Psoas muscle (tissue), 8 donors: ENCODE measurements at places on chromosomes 6 and 20. TPM values are rescaled to one million over a fixed set of nuclear protein-coding genes. Genes with fewer than 3 reads are reported as not detected.

- peaks cover 35% of the 10 kb centered on the region for H3K4me1 ChIP-seq
- peak overlapping the region; percentile 8 for H3K27ac ChIP-seq
- no peak overlapping the region for H3K4me3 ChIP-seq
- DNase-seq: no peak
Observed at GRCh38 chr6:109117346-109118035, 22.2 kb downstream of the CEP57L1 start.

DNA sequence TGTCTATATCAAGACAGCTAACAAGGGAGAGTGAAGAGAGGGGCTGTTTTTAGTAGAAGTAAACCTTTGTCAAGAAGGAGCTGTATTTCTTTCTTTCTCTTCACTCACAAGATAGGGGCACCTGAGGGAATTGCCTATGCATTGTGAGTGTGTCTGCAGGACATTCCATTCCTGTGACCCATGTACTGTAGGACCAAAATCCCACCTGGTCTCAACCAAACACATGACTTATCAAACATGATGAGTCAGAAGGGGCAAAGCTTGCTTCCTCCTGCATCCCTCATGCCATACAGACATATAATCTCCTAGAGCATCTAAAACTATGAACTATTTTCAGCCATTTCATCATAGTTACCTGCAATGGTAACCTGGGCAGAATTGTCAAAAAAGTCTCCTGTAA is 21.8 kb downstream of the PKHD1 start:
- H3K4me1 ChIP-seq: peaks cover 6% of the 10 kb centered on the region
- no peaks in the 10 kb centered on the region for H3K36me3 ChIP-seq
- DNase-seq: no peak
- H3K27ac ChIP-seq: no peak overlapping the region
- no peak overlapping the region for H3K4me3 ChIP-seq
- H3K27me3 ChIP-seq: no peaks in the 10 kb centered on the region

DNA sequence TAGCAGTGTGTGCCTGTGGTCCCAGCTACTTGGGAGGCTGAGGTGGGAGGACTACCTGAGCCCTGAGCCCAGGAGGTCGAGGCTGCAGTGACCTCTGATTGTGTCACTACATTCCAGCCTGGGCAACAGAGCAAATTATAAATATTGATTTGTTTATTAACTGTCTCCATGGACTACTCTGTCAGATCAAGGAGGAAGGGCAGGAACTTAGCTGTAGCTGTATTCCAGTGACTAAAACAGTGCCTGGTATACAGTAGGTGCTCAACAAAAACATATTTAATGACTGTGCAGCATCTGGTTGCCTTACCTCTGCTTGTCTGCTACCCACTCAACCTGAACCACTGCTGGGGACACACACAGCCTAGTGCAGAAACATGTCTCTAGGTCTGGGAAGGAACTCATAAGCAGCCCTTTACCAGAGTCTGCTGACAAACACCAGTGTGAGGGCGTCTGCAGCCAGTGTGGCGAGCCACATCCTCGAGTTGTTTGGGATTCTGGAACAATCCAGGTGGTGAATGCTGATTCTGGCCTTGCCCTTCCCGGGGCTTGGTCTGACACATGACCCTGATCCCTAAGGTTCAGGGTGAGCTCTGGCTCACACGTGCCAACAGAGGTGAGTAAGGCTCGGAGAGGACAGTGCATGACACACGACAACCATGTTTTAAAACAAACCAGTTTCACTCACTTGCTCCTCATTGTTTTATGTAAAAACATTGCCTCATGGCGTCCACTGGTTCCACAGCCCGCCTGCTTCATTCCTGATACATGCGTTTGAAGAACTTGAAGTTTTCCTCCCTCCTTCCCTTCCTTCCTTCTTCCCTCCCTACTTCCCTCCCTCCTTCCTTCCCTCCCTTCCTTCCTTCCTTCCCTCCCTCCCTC is 117.9 kb upstream of the ZNF217 start:
- no peaks in the 10 kb centered on the region for H3K36me3 ChIP-seq
- no peak overlapping the region for H3K27ac ChIP-seq
- no peaks in the 10 kb centered on the region for H3K4me1 ChIP-seq
- DNase-seq: no peak

DNA sequence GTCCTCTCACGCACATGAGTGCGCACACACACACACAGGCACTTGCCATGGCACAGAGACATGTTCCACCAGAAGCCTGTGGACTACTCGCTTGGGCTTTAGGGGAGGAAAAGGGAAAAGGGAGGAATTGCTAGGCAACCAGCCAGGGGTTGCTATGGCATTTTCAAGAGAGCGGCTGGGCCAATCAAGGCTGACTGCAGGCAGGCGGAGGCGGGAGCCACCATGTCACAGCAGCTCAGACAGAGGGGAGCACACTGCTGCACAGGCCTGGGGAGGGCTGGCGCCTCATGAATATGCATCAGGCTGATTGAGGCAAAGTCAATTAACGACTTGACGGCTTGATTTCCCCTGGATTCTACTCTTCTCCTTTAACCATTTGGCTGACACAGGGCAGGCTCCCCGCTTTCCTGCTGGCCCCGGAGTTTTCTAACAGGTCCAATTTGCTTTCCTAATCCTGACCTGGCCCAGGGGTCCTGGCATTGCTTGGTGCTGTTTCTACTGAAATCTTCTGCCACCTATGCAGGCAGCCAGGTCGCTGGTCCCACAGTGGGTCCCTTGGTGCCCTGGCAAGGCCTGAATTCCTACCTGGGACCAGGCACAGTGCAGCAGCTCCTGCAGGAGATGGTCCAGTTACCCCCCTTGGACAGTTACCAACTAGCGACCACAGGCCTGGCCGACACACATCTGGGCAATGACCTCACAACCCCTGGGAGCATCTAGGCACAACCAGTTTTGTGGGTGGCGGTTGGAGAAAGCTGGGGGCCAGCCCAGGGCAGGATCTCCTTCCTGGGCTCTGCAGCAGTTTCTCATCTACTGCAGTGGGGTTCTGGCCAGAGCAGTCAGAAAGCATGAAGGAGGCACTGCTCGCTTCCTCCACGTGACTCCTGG is 52.1 kb downstream of the YTHDF1 start:
- no peak overlapping the region for H3K27ac ChIP-seq
- peaks cover 51% of the 10 kb centered on the region for H3K27me3 ChIP-seq
- H3K4me1 ChIP-seq: no peaks in the 10 kb centered on the region
- H3K36me3 ChIP-seq: no peaks in the 10 kb centered on the region
- no peak for DNase-seq

GRCh38 chr20:47854687-47855212 is 69.5 kb upstream of the SULF2 start:
- no peak overlapping the region for H3K27ac ChIP-seq
- H3K4me1 ChIP-seq: no peaks in the 10 kb centered on the region
- H3K4me3 ChIP-seq: no peak overlapping the region

- no peak overlapping the region for H3K4me3 ChIP-seq
- H3K27me3 ChIP-seq: no peaks in the 10 kb centered on the region
- DNase-seq: no peak
- H3K4me1 ChIP-seq: no peaks in the 10 kb centered on the region
- H3K27ac ChIP-seq: no peak overlapping the region
- H3K36me3 ChIP-seq: no peaks in the 10 kb centered on the region
Observed at GRCh38 chr6:137824896-137825295, 42.2 kb upstream of the TNFAIP3 start.

DNA sequence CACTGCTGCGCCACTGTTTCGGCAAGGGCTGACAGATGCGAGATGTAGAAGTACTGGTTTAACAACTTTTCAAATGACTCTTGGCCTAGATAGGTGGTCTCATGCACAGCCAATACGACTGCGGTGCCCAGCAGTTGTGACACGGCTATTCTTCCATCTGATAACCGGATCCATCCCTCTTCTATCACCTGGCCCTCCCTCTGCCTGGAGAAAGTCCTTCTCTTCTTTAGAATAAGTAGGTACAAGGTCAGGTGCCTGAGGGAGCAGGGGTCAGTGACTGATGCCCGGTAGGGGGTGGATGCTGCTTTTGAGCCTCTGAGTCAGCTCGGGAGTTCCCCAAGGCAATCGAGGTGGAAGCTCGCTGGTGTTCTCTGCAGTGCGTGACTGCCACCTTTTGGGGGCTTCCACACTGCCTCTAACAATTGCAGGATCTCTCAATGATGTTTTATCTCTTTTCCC is 166.8 kb upstream of the GRIK2 start:
- no peak overlapping the region for H3K4me3 ChIP-seq
- H3K27me3 ChIP-seq: no peaks in the 10 kb centered on the region
- DNase-seq: no peak
- no peak overlapping the region for H3K27ac ChIP-seq

- no peaks in the 10 kb centered on the region for H3K36me3 ChIP-seq
- H3K27ac ChIP-seq: peak overlapping the region; percentile 99
- H3K4me3 ChIP-seq: peak overlapping the region; percentile 75
- peak; percentile 98 for DNase-seq
- no peaks in the 10 kb centered on the region for H3K27me3 ChIP-seq
- peaks cover 70% of the 10 kb centered on the region for H3K4me1 ChIP-seq
Observed at GRCh38 chr6:35727231-35727934, 9.4 kb upstream of the ARMC12 start.

GRCh38 chr20:62886709-62887058 is 25.1 kb upstream of the TCFL5 start:
- no peaks in the 10 kb centered on the region for H3K4me1 ChIP-seq
- H3K27ac ChIP-seq: no peak overlapping the region
- H3K4me3 ChIP-seq: no peak overlapping the region
- H3K27me3 ChIP-seq: no peaks in the 10 kb centered on the region
- H3K36me3 ChIP-seq: peaks cover 65% of the 10 kb centered on the region
- no peak for DNase-seq

GRCh38 chr6:150723857-150724256 is 124.2 kb downstream of the PLEKHG1 start:
- H3K36me3 ChIP-seq: no peaks in the 10 kb centered on the region
- no peaks in the 10 kb centered on the region for H3K4me1 ChIP-seq
- no peaks in the 10 kb centered on the region for H3K27me3 ChIP-seq

DNA sequence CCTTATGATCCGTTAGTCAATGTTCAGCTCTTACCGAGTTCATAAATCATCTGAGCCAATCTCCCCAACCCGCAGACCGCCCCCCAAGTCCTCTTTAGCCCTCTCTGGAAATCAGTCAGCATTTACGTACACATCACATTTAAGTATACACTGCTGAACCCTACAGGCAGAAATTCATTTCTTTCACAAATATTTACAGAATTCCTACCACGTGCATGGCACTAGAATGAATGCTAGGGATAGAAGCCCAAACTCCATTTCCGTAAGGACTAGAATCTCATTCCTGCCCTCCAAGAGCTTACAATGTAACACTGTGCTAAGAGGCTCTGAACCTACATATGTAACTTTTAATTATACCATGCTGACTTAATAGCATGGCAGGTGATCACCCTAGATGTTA is 1.8 kb downstream of the OSER1 start:
- H3K4me3 ChIP-seq: peak overlapping the region; percentile 77
- H3K27me3 ChIP-seq: no peaks in the 10 kb centered on the region
- DNase-seq: no peak
- H3K27ac ChIP-seq: peak overlapping the region; percentile 92
- peaks cover 54% of the 10 kb centered on the region for H3K4me1 ChIP-seq
- peaks cover 4% of the 10 kb centered on the region for H3K36me3 ChIP-seq

GRCh38 chr6:139230391-139230840 is 61.4 kb downstream of the TXLNB start:
- H3K4me1 ChIP-seq: peaks cover 12% of the 10 kb centered on the region
- H3K27ac ChIP-seq: peak overlapping the region; percentile 76
- no peaks in the 10 kb centered on the region for H3K27me3 ChIP-seq
- H3K36me3 ChIP-seq: no peaks in the 10 kb centered on the region

DNA sequence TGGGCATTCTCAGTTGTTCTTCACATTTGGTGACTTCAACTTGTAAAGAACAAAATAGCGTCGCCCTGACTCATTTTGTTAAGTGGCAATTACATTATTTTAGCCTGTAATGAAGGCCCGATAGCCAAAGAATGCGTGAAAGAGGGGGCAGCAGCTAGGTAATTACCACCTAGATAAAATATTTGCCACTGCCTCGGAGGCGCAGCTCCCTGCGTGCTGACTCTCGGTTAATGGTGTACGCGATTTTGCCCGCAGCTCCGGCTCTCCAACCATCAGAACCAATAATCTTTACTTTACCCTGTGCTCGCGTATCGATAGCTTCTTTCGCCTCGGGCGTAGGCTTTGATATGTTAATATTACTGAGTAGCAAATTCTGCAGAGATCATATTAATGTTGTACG is 8.7 kb downstream of the TFAP2D start:
- H3K36me3 ChIP-seq: no peaks in the 10 kb centered on the region
- no peak for DNase-seq
- peaks cover 16% of the 10 kb centered on the region for H3K27me3 ChIP-seq
- no peaks in the 10 kb centered on the region for H3K4me1 ChIP-seq
- no peak overlapping the region for H3K27ac ChIP-seq
- H3K4me3 ChIP-seq: no peak overlapping the region

DNA sequence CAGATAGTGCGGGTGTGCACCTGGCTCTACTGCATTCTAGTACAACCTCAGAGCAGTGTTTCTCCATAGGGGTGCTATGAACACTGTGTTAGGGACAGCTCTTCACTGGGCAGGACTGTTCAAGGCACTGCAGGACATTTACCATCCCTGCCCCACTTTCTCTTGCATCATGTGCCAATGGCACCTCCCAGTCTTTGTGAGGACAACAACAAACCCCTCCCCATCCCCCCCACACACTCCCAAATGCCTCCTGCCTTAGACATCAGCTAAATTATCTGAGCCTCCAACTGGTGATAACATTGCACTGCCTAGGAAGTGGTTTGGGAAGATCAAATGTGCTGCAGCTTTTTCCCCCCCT is 98.9 kb downstream of the FYN start:
- H3K4me3 ChIP-seq: no peak overlapping the region
- H3K27ac ChIP-seq: no peak overlapping the region
- H3K36me3 ChIP-seq: no peaks in the 10 kb centered on the region
- H3K4me1 ChIP-seq: no peaks in the 10 kb centered on the region
- no peak for DNase-seq

- no peak within 1 kb of the TSS for H3K4me3 ChIP-seq
- H3K36me3 ChIP-seq: no peaks in the 10 kb centered on the region
- H3K27me3 ChIP-seq: no peaks in the 10 kb centered on the region
- H3K27ac ChIP-seq: no peak within 1 kb of the TSS
- H3K4me1 ChIP-seq: no peaks in the 10 kb centered on the region
Observed at GRCh38 chr20:45174434-45175364, at the start of gene PI3. TSS of gene PI3 (plus strand) at chr20:45174902. CDS start at chr20:45174923, 21 bp downstream.

DNA sequence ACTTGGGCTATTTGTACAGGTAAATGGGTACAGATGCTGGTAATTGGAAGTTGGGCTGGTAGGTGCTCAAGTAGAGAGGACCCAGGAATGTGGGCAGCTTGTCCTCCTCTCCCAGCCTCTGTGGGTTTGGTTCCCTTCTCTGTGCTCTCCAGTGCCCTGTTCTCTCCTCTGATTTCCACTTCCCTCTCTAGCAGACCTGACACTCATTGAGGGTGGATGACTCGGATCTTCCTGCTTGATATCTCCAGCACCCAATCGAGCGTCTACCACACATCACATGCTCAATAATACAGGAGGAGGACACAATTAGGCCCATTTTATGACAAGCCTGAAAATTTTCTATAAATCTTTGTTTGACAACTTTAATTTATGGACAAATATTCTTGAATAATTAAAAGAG is 23.7 kb downstream of the CST1 start:
- no peaks in the 10 kb centered on the region for H3K27me3 ChIP-seq
- H3K27ac ChIP-seq: no peak overlapping the region
- no peaks in the 10 kb centered on the region for H3K4me1 ChIP-seq
- H3K36me3 ChIP-seq: no peaks in the 10 kb centered on the region
- no peak for DNase-seq
- H3K4me3 ChIP-seq: no peak overlapping the region

The FAM83D gene
- 0.11 TPM for total RNA-seq

The TMEM242 gene
- total RNA-seq: 14.7 TPM

The SPTLC3 gene
- 0.38 TPM for total RNA-seq

The UBE3D gene
- 2.0 TPM for total RNA-seq

The RSPH3 gene
- total RNA-seq: 2.7 TPM

The NCOA7 gene
- 22.5 TPM for total RNA-seq

The CYP21A2 gene
- 0.19 TPM for total RNA-seq

The SLPI gene
- 40.9 TPM for total RNA-seq

The RSPH4A gene
- not detected for total RNA-seq

The POPDC3 gene
- total RNA-seq: 124 TPM

The SLC39A7 gene
- total RNA-seq: 19.9 TPM
